KBM-7 (cell line): ENCODE measurements at places on chromosomes 3 and 15.

DNA sequence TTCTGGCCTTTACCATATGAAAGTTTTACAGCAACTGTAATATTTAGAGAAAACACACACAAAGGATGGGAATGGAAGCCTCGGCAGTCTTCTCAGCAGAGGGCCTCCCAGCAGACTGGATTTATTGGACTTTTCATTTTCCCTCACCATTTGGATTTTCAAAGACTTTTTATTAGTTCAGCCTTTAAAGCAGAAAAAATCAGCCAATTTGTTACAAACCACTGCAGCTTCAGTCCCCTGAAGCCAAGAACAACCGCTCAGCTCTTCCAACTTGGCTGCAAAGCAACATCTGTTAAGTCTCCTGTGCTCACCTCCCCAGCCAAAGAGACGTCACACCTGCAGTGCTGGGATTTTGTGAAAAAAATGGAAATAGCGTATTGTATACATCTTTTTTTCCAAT is 120.8 kb downstream of the GMPS start:
- DNase-seq, result no peak

DNA sequence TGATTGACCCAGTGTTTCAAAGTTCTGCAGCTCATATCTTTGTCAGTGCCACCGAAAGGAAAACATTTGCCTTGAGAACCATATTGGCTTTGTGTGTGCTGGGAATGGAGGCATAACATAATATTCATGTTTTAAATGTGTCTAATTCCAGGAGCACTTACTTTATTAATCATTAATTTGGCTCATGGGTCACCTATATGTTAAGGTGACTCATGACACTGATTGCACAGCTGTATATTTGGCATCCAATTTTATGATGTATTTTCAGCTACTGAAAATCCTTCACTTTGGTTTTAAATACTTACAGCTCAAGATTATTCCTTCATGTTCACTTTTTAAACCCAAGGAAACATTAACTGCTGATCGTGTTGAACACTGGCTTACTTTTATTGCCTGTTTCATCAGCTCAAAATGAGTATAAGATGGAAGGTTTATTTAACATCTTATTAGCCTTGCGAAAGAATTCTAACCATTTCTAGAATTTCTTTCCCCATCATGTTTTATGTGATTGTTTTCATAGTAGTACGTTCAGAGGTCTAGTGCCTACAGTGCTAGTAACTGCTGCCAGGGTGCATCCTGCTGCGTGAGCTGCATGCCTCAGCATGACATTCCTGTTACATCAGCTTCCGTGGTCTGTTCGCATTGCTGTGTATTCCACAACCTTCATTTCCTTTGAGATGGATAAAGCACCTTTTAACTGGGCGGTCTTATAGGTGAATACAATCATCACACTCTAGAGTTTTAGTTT is 63.7 kb downstream of the LRCH3 start:
- no peak for DNase-seq

DNA sequence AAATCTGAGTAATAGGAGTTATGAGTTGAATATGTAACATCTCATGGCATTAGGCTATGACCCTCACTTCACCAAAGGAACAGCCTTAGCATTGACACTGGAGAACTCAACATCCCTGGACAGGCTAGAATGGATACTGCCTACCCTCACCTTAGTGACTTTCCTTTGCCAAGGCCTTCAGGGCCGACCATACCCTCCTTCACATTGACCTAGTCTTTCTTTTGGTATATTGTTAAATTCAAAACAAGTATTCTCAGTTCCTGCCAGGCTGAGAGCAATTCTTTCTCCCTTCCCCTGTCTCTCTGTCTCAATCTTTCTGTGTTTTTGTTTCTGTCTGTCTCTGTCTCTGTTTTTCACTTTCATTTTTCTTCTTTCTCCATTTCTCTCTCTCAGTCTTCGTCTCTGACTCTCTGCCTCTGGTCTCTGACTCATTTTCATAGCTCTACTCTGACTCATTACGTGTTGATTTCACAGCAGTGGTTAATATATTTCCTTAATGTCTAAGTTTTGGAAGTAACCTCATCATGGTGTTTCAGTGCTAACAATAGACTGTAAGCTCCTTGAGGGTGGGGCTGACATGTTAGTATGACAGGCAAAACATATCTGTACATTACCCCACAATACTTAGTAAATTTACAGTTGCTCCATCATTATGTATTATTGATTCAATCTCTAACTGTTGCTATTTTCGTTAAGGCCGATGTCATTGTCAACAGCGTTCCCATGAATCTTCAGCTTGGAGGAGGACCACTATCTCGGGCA is 32.5 kb downstream of the PARP15 start:
- DNase-seq, result no peak

DNA sequence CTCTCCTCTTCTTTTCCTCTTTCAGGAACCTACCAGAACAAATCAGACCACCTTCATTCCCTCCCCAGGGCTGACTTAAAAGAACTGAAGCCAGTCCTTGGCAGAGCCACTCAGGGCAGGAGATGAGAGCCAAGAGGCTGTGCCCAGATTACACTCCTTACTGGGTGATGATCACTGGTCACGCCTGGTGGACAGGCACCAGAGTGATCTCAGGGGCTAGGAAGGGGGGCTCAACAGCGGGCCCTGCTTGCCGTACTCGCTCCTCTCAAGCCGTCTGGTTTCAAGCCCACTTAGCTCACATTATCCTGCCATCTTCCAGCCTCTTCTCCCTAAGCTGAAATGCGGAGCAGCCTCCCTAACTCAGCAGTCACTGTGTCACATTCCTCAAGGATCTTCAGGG is 1.7 kb upstream of the FAH start:
- DNase-seq, result no peak

GRCh38 chr3:113498221-113499005 is 16.5 kb downstream of the SPICE1 start:
- DNase-seq, result no peak

DNA sequence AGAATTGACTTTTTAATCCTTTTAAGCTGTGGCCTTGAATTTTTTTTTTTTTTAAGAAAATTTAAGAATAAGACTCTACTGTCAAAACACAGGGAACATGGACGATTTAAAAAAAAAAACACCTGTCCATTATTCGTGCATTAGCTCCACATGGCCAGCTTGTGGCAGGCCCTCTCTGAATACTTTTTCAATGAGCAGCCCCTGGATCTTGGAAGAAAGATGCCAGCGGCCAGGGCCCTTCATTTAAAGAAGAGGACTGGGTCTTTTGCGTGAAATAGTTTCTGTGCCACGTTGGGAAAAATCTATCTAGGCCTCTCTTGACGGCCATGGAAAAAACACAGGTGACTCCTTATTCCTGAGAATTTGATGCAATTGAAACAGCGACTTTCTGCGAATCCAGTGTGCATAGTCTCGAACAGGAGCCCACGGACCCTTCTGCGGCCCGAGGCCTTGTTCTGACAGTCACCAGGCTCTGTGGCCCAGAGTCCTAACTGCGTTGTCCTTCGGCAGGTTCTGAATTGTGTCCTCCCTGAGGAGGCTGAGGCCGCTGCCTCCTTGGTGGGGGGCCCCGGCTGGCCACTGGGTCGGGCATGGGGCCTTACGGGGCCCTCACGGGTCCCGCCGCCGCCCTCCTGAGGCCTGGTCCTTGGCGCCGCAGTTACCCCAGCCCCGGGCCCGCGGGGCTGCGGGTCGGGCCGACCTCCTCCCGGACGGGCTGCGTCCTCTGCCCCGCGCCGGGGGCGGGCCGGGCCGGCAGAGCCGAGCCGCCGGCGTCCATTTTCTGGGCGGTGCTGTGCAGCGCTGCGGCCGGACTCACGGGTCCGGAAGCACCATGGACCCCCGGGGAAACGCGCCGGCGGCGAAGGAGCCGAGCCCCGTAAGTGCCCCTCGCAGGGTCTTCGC is 33.5 kb downstream of the ZBTB38 start:
- DNase-seq, result peak; percentile 48

- no peak for DNase-seq
Observed at GRCh38 chr3:48155122-48155521, 33.1 kb downstream of the CDC25A start.

- no peak for DNase-seq
Observed at GRCh38 chr15:32105258-32106241, 75.2 kb downstream of the CHRNA7 start.
